ENCODE measurements at places on chromosomes 4 and X.

DNA sequence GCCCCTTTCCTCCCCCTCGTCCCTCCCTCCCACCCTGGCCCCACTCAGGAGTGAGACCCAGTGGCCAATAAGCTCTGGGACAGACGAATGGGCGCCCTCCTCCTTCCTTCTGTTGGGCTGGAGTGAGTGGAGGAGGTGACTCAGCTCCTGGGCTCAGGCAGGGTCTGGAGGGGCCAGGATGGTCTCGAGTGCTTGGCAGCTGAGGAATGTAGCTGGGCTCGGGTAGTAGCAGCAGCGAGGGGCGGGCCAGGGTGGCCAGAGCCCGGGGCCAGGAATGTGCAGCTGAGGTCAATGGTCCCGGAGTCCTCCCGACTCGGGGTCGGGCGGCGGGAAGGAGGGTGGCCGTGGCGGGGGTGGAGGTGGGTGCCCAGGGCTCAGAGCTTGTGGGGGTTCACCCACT is 15.0 kb downstream of the G6PD start:
- DNase-seq: no peak

GRCh38 chr4:53653484-53654053 is 62.3 kb upstream of the LNX1 start:
- DNase-seq: no peak

- no peak for DNase-seq
Observed at GRCh38 chr4:176150356-176150682, 45.1 kb downstream of the SPATA4 start.

- no peak for DNase-seq
Observed at GRCh38 chr4:76498550-76498949, 63.5 kb downstream of the SHROOM3 start.

DNA sequence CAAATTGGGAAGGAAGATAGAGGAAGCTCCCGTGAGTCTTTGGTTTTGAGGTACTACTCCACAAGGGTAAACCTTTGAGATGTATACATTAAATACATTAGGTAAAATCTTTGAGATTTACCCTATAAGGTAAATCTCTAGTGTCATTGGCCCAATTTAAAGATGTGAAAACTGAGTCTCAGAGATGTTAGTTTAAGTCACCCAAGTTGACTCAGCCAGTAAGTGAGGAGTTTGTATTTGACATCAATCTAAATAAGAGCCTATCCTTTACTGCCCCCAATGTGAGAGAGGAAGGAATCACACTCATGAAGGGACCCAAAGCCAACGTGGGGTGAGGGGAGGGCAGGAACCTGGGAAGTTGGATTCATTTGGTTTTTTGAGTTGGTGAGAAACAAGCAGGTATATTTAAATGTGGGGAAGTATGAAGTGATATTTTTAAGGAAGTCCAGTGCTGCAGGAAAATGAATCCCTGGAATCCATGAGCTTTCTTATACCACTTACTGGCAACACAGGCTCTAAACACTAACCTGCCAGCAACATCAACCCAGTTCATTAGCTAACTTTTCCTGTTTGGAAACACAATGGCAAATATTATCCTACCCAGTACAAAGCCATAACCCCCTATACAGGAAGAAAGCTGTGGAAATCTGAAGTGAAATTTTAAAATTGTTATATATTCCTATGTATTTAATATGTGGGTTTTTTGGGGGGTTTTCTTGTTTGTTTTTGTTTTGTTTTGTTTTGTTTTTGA is 55.3 kb downstream of the PALLD start:
- DNase-seq: peak; percentile 8
